ENCODE measurements at places on chromosomes 6 and 20. TPM values are rescaled to one million over a fixed set of nuclear protein-coding genes. Genes with fewer than 3 reads are reported as not detected.

Gene PRR18
- not detected for total RNA-seq

Gene CTCFL
- total RNA-seq: not detected

Gene REM1
- 1.4 TPM for total RNA-seq

Gene MYB
- total RNA-seq: not detected

Gene SNAI1
- 3.3 TPM for total RNA-seq

Gene VSX1
- total RNA-seq: not detected

Gene FRK
- 0.51 TPM for total RNA-seq

Gene MOXD1
- 12.4 TPM for total RNA-seq

Gene HLA-DQA1
- total RNA-seq: 15.2 TPM

Gene TP53TG5
- not detected for total RNA-seq

Gene TINAG
- total RNA-seq: not detected

Gene HEY2
- 0.85 TPM for total RNA-seq

Gene CYP24A1
- total RNA-seq: not detected

Gene CCN6
- total RNA-seq: not detected

Gene WFDC2
- total RNA-seq: not detected

Gene TREM2
- 335 TPM for total RNA-seq

Gene VSTM2L
- total RNA-seq: not detected

Gene MMP24
- total RNA-seq: 0.17 TPM

Gene OR2H2
- total RNA-seq: not detected

Gene BMP6
- 6.6 TPM for total RNA-seq

Gene TUBB2B
- 2.2 TPM for total RNA-seq

Gene SEMG1
- total RNA-seq: not detected

Gene HLA-DQB1
- 4.6 TPM for total RNA-seq

Gene HLA-DRB1
- total RNA-seq: 143 TPM

Gene CYP39A1
- 0.94 TPM for total RNA-seq

Gene PRICKLE4
- total RNA-seq: 2.2 TPM

Gene FAM162B
- total RNA-seq: 25.6 TPM

Gene LINC00237
- not detected for total RNA-seq

Gene TRIM31
- total RNA-seq: not detected

Gene CLIC5
- total RNA-seq: 2.7 TPM

Gene ADGRB3
- total RNA-seq: 1.9 TPM

Gene CSNK2B
- total RNA-seq: 161 TPM

Gene BYSL
- total RNA-seq: 3.2 TPM

Gene DUSP15
- total RNA-seq: not detected

Gene CLVS2
- not detected for total RNA-seq

Gene COL12A1
- 302 TPM for total RNA-seq

Gene SLC22A2
- total RNA-seq: not detected

Gene NRSN1
- not detected for total RNA-seq

Gene TCP11
- total RNA-seq: not detected

Gene SLC26A8
- total RNA-seq: not detected

Gene HTR1B
- not detected for total RNA-seq

Measured in subcutaneous adipose tissue (tissue), 4 donors.